ENCODE measurements at places on chromosomes 1 and 21. TPM values are rescaled to one million over a fixed set of nuclear protein-coding genes. Genes with fewer than 3 reads are reported as not detected.

DNA sequence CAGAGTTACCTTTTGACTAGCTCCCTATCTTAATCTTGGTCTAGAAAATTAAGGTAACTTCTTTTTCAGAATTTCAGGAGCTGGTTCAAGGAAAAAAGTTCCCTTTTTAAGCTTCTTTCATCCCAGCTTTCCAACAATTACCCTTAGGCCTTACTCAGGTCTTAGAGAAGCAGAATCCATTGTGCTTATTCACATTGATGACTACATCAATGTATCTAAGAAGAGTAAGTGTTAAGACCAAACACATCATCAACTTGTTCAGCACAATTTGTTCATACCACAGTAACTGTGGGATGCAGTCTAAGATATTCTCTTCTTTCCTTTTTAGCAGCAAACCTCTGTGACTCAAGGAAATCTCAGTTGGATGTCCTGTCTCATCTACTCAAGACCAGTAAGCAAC is 4.1 kb downstream of the MRPL9 start:
- peak; percentile 59 for DNase-seq

The SPRR1A gene
- not detected for total RNA-seq

- peak; percentile 35 for DNase-seq
These were observed 1.2 kb downstream of the LAMC1 start for GRCh38 chr1:183024317-183025009.

The PLA2G2D gene
- total RNA-seq, result not detected

- DNase-seq, result no peak
These were observed 3.1 kb upstream of the ETV3 start for GRCh38 chr1:157141212-157141855.

DNA sequence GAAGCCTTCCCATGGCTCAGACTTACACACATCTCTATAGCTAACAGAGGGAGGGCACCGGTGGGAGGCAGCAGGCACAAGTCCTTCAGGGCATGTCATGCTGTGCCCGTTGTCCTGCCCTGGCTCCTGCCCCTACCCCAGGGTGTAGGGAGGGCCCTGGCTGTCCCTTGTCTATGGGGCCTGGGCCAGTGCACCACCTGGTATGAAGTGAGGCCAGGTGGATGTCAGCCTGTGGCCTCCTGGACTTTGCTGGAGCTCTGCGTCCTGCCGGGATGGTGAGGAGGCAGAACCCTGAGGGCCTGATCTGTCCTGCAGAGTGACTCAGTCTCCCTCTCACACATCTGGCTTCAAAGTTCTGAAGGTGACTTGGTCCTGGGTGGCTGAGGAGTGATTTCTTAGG is 47.3 kb upstream of the GPR37L1 start:
- no peak for DNase-seq

GRCh38 chr1:230750986-230751625 is 3.9 kb downstream of the CAPN9 start:
- DNase-seq, result no peak

- no peak for DNase-seq
These were observed 154.6 kb downstream of the PCNX2 start for GRCh38 chr1:233140974-233141373.

- DNase-seq, result no peak
These were observed 38.3 kb downstream of the CEP170 start for GRCh38 chr1:243216741-243217140.

The TIAM1 gene
- total RNA-seq, result 31.6 TPM

The TACSTD2 gene
- total RNA-seq, result 246 TPM

The PGBD5 gene
- total RNA-seq, result under 0.01 TPM

The ZFYVE9 gene
- 44.8 TPM for total RNA-seq

The CELA2A gene
- not detected for total RNA-seq

- DNase-seq, result no peak
These were observed 18.4 kb downstream of the HIPK1 start for GRCh38 chr1:113947388-113948107.

The PCAT6 gene
- total RNA-seq, result 0.51 TPM

DNA sequence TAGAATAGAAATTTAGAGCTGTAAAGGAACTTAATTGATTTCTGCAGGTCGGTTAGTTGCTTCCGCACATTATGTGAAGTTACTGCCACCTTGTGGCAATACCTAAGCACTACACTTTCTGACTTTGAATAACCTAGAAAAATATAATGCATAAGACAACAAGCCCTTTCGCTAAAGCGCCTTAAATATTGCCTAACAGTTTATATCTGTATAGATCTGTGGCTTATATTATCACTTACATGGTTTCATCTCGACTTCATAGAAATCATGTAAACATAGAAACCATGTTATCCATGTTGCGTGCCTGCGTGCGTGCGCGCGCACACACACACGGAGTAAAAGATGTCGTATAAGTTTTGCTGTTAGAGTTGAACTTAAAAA is 10.9 kb upstream of the IFI16 start:
- peak; percentile 68 for DNase-seq

GRCh38 chr1:99645203-99645602 is 710 bp upstream of the PALMD start:
- peak; percentile 88 for DNase-seq

The MR1 gene
- 23.8 TPM for total RNA-seq

Data from bronchial epithelial cell (primary cell).